ENCODE measurements at places on chromosomes 11 and 22.

DNA sequence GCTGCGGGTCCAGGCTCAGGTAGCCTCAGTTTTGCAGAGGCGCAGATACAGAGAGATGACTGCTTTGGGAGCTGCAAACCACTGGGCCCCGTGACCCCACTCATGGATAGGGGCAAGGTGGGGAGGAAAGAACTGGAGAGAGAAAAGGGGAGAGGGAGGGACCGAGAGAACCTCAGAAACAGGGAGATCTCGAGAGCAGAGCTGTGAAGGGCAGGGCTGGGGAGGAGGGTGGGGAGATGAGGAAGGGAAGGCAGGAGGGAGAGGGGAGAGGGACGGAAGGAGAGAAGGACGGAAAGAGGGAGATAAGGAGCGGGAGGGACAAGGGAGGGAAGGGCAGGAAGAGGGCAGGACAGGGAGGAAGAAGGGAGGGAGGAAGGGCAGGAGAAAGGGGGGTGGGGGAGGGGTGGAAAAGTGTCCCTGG, 46.3 kb downstream of the IGLL1 start:
- no peaks in the 10 kb centered on the region for H3K4me1 ChIP-seq
- no peaks in the 10 kb centered on the region for H3K27me3 ChIP-seq
- no peaks in the 10 kb centered on the region for H3K36me3 ChIP-seq
- H3K27ac ChIP-seq = no peak overlapping the region
- no peak for DNase-seq
- H3K4me3 ChIP-seq = no peak overlapping the region

DNA sequence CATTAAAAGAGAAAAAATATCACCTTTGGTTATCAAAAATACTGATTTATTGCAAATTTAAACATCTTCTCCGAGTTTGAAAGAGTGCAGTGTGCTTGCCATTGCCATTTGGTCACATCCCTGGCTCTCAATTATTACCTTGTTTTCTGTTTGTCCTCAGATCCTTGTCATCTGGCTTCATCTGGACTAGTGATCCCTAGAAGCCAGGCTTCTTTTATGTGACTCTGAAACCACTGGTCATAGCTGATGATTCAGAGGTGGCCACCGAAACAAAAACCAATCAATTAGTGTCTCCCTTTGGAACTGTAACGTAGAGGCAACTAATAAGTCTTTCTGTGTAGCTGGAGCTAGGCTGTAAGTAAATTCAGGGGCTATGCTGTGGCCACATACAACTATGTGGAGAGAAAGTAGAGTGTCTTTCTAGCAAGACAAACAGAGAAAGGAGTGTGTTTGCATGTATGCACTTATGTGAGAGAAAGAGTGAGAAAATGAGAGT, 237.9 kb downstream of the LUZP2 start:
- H3K4me3 ChIP-seq = no peak overlapping the region
- no peak for DNase-seq
- no peak overlapping the region for H3K27ac ChIP-seq
- H3K27me3 ChIP-seq = no peaks in the 10 kb centered on the region
- no peaks in the 10 kb centered on the region for H3K36me3 ChIP-seq
- no peaks in the 10 kb centered on the region for H3K4me1 ChIP-seq

DNA sequence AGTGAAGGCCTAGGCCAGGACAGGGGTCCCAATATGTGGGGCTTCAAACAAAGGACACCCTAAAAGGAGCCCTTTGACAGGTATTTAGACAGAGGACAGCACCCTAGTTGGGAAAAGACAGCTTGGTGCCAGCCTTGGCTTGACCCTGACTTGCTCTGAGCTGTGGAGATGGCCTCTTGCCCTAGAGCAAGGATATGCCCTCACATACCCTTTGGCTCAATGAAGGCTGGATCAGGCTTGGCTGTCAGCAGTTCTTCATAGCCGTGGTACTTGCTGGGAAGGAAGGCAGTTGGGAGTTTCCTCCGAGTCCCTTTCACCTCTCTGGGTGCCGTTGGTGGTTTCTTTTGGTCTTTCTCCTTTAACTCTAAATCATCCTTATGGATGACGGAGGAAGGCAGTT, 96.2 kb downstream of the RNF169 start:
- no peaks in the 10 kb centered on the region for H3K27me3 ChIP-seq
- no peak for DNase-seq
- H3K36me3 ChIP-seq = peaks cover 28% of the 10 kb centered on the region
- H3K4me1 ChIP-seq = peaks cover 11% of the 10 kb centered on the region
- no peak overlapping the region for H3K4me3 ChIP-seq

GRCh38 chr11:70521475-70522308, 123.4 kb downstream of the CTTN start:
- no peak for DNase-seq
- no peak overlapping the region for H3K4me3 ChIP-seq
- no peak overlapping the region for H3K27ac ChIP-seq
- H3K4me1 ChIP-seq = peaks cover 11% of the 10 kb centered on the region
- H3K36me3 ChIP-seq = no peaks in the 10 kb centered on the region
- no peaks in the 10 kb centered on the region for H3K27me3 ChIP-seq

- no peak for DNase-seq
- H3K4me1 ChIP-seq = no peaks in the 10 kb centered on the region
- H3K4me3 ChIP-seq = no peak overlapping the region
These were observed 18.1 kb upstream of the EFCAB6 start for GRCh38 chr22:43829904-43830851.

GRCh38 chr22:48926643-48927042, 901.0 kb downstream of the BRD1 start:
- no peaks in the 10 kb centered on the region for H3K4me1 ChIP-seq
- H3K27ac ChIP-seq = no peak overlapping the region
- DNase-seq = no peak
- H3K36me3 ChIP-seq = no peaks in the 10 kb centered on the region
- H3K27me3 ChIP-seq = peaks cover 2% of the 10 kb centered on the region
- no peak overlapping the region for H3K4me3 ChIP-seq

DNA sequence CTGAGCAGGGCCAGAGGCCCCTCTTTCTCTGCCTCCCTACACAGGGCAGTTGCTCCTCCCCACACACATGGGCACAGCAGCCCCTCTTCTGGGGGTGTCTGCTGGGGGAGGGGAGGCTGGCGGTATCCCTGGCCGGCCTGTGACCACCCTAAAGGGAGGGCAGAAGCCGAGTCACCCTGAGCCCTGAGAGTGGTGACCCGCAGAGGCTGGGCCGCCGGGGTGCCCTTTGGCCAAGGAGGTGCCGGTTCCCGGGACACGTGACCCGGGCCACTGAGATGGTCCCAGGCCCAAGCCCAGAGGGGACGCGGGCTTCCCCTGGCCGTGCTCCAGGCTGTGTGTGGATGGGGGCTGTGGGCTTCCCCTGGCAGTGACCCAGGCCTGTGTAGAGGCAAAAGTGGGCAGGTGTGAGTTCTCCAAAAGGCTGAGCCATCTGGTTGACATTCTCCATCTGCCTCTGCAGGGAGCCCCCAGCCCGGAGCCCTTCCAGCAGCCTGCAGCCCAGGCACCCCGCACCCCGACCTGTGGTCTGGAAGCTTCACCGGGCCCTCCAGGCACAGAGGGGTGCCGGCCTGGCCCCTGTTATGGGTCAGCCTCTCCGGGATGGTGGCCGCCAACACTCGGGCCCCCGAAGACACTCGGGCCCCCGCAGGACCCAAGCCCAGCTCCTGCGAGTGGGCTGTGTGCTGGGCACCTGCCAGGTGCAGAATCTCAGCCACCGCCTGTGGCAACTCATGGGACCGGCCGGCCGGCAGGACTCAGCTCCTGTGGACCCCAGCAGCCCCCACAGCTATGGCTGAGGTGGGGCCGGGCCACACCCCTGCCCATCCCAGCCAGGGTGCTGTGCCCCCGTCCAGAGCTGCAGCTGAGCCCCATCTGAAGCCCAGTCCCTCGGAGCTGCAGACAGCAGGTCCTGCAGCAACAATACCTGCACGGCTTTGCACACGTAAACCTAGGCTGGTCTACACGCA, 1.0 kb downstream of the ADM2 start:
- H3K27ac ChIP-seq = no peak overlapping the region
- peak overlapping the region; percentile 21 for H3K4me3 ChIP-seq
- peaks cover 14% of the 10 kb centered on the region for H3K27me3 ChIP-seq

DNA sequence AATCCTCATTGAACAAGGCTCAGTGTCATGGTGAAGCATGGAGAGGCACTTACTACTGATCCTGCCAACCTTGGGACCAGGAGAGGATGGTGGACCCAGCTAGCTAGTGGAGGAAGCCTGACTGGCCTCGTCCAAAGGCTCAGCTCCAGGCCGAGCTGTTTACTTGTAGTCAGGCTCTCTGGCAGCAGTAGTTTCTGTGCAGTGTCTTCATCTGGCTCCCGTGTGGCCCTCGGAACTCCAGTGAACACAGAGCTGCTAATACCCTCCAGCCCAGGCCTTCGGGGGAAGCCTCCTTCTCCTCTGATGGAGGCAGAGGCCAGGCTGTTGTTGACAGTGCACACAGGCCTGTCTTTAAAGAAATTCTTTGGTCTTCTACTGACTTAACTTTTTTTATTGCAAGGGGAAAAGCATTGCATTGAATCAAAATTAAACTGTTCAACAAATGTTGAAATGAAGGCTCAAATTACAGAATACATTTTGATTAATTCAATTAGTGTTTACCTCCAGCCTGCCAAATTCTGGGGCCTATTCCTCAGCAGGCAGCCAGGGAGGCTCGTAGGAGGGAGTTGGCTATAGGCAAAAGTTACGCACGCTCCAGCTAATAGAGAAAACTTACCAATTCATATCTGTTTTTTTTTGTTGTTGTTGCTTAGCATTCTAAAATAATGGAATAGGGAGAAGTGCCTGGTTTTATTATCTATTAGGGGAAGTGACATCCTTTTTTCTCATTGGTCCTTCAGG, 18.8 kb downstream of the PPFIBP2 start:
- peaks cover 26% of the 10 kb centered on the region for H3K4me1 ChIP-seq
- H3K36me3 ChIP-seq = no peaks in the 10 kb centered on the region
- no peak overlapping the region for H3K27ac ChIP-seq
- no peak for DNase-seq
- H3K4me3 ChIP-seq = no peak overlapping the region

- no peaks in the 10 kb centered on the region for H3K4me1 ChIP-seq
- H3K36me3 ChIP-seq = peaks cover 15% of the 10 kb centered on the region
- no peak overlapping the region for H3K4me3 ChIP-seq
- H3K27ac ChIP-seq = no peak overlapping the region
- no peaks in the 10 kb centered on the region for H3K27me3 ChIP-seq
These were observed 11.0 kb downstream of the TKFC start for GRCh38 chr11:61343792-61344745.

DNA sequence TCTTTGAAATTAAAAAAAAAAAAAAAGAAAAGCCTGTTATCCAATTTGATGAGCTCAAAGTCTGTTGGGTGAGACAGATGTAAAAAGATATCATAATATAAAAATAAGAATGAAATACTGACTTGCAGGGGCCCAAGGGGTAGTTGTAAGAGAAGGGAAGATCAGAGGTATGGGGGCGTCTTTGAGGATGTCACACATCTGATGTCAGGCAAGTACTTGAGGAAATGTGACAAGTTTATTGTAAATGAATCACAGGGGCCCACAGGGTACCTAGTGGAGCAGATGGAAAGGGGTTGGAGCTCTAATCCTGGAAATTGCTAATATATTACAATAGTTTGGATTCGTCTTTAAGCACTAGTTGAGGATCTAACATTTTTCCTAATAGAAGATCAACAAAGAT, 131.6 kb downstream of the MAML2 start:
- no peak overlapping the region for H3K4me3 ChIP-seq
- peaks cover 36% of the 10 kb centered on the region for H3K4me1 ChIP-seq
- H3K36me3 ChIP-seq = no peaks in the 10 kb centered on the region

- peaks cover 13% of the 10 kb centered on the region for H3K4me1 ChIP-seq
- H3K4me3 ChIP-seq = no peak overlapping the region
- no peak for DNase-seq
- no peak overlapping the region for H3K27ac ChIP-seq
These were observed 49.4 kb downstream of the MN1 start for GRCh38 chr22:27752141-27752540.

DNA sequence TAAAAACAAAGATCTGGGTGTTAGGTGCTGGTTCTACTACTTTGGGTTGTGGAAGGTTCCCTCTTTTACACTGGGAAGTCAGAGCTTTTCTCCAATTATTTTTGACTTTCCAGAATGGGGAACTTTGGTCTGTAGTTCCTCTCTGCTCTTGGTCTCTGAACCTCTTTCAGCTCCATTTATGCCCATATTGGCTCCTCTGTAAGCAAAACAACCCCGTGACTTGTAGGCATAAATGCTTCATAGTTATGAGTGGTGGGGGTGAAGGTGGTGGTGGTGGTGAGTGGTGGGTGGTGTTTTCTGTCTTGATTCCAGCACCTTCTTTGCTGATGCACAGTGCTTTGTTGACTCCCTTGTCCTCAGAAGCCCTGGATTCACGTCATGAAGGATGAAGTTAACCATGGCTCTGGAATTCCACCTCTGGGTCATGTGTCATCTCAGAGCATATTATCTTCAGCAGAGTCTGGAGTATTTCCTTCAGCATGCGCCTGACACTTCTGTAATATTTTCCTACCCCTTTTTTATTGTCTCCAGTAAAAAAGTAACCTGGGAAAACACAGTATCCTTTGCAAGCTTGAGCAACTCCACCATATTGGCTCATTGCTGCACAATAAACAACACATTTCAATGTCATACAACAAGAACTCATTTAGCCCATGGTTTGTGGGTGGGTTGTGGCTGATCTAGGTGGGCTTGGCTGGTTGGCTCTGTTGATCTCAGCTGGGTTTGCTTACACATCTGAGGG, 24.1 kb upstream of the GRK3 start:
- no peaks in the 10 kb centered on the region for H3K4me1 ChIP-seq
- DNase-seq = no peak
- no peaks in the 10 kb centered on the region for H3K27me3 ChIP-seq
- no peaks in the 10 kb centered on the region for H3K36me3 ChIP-seq
- no peak overlapping the region for H3K27ac ChIP-seq

GRCh38 chr11:60923800-60924109, 505 bp upstream of the TMEM132A start:
- H3K36me3 ChIP-seq = peaks cover 36% of the 10 kb centered on the region
- no peak for DNase-seq
- peaks cover 24% of the 10 kb centered on the region for H3K4me1 ChIP-seq
- H3K4me3 ChIP-seq = no peak overlapping the region
- H3K27me3 ChIP-seq = peaks cover 19% of the 10 kb centered on the region
